ENCODE measurements at places on chromosomes 5 and 9. TPM values are rescaled to one million over a fixed set of nuclear protein-coding genes. Genes with fewer than 3 reads are reported as not detected.

GRCh38 chr9:92728831-92729734 is 35.5 kb downstream of the BICD2 start:
- no peak for ATAC-seq

DNA sequence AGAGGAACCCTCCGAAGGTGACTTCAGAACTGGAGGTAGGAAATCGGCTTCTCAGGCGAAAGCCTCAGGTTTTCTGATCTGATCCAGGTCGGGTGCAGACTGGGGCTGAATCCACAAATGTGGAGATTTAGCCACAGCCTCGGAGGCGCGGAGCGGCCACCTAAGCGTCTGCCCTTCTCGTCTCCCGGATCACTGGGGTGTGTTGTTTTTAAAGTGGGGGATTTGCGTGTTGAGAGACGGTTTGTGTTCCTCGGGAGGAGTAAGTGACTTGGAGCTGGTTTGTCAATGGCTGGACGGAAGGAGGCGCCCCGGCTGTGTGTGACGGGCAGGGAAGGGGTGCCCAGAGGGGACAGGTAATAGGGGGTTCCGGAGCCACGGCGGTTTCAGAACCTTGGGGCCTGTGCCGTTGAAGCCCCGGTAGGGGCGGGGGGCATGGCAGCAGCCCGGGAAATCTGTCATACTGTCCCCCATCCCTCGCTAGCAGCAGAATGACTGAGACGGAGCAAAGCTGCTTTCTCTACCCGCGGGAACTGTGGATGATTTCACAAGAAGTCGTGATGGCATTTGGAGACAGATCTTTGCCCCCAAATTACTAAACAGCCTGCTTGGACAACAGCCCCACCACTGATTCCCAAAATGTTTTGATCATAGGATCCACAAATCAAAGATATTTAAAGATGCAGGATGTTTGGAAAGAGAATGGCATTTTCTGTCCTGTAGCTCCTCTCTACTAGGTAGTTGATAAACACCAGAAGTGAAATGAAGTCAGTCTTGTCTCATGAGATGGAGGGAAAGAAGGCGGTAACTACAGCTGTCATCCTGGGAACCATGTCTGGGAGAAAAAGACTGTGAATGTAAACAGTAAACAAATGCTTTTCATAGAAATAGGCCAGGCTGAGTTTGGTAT is 216.5 kb downstream of the PDZD2 start:
- ATAC-seq: peak; percentile 41

DNA sequence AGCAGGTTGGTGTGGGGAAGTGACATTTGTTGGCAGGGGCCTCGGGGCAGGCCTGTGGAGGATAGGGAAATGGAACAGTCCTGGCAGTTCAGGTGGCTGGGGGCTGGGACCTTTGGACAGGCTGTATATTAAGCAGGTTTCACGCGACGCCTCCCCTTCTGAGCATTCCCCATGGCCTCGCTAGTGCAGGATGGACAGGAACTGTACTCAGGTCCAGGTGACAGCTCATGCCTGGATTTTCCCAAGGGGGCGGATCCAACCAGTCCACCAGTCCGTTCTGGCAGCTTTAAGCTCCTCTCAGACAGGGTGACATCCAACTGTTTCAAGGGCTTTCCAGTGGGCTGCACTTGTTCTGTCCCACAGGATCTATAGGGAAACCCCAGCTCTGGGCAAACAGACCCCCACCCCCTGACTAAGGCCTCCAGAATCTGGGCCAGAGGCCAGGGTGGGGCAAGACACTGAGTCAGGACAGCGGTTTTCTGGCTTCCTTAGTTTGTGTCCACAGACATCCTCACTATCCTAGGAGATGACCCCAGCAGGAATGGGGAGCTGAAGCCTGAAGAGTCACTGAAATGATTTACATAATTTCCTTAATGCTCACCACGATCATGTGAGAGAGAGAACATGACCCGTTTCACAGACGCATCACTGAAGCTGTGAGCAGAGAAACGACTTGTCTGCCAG is 20.9 kb downstream of the CSF2 start:
- no peak for ATAC-seq

GRCh38 chr5:80754900-80755299 is 100.1 kb upstream of the DHFR start:
- peak; percentile 57 for ATAC-seq

DNA sequence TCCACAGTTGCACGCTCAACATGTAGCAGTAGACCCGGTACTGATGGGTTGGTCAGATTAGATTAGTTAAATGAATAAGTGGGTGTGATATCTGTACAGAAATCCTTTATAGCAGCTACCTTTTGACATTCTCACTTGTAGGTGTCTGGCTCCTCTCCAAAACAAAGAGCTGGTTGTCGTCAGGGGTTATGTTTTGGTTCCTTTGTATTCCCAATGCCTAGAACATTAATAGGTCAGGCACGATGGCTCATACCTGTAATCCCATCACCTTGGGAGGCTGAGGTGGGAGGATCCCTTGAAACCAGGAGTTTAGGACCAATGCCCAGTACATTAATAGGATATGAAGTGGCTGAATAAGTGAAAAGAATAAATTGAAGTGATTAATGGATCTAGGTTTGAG is 182.1 kb downstream of the SNCAIP start:
- ATAC-seq: no peak

DNA sequence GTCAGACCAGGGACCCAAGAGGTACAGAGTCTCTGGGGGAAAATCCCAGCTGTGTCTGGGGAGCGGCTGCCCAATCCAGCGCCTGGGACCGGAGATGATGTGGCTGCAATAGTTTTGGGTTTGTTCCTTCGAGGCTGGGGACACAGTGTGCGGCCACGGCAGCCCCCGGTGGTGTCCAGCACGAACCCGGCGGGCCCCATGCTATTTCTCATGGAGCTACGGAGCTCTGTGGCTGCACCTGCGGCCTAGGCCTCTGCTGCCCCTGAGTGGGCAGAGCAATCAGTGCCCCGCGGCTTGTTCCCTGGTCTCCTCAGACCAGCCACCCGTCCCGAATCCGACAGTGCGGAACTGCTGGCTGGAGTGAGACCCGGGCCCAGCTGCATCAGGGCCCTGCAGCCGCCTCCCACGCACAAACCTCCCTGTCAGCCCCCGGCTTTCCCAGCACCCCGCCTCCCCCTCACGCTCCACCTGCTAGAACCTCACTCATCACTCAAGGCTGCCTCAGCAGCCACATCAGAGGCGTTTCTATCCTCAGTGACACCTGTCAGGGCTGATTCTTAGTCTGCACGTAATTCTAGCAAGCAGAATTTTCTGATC is 29.0 kb downstream of the SARDH start:
- no peak for ATAC-seq

- ATAC-seq: no peak
Observed at GRCh38 chr9:89295400-89295799, 15.6 kb upstream of the CKS2 start.

Gene TMEM252
- total RNA-seq: not detected

Gene SPATA6L
- 0.69 TPM for total RNA-seq

Data from gastroesophageal sphincter (tissue), 4 donors.